ENCODE measurements at places on chromosomes 6 and 20.

DNA sequence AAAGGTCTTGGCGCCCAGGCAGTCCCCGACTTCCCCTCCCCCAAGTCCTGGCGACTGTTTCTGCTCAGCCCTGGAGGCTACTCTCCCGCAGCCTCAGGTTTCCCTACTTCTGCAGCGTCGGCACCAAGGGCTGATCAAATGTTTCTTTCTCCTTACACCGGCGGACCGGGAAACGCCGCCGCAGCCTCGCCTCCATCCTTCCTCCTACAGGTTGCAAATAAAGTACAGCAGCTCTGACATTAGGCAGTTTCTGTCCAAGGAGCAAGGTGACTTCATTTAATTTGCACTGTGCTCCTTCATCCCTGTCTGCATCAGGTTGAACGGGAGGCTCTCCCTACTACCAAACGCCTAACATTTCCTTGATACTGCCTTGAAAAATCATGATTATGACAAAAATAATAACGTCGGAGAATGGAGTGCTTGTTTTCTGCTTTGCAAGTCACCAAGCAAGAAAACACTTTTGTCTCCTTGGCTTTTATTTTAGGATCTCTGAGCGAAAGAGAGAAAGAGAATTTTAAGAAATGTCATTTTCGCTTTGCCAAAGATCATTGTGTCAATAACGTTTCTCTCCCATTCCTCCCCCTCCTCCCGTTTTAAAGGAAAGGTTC is 1.0 kb downstream of the CLIC5 start:
- no peak for DNase-seq

GRCh38 chr6:24643920-24644319 is 2.1 kb downstream of the KIAA0319 start:
- DNase-seq, result no peak

DNA sequence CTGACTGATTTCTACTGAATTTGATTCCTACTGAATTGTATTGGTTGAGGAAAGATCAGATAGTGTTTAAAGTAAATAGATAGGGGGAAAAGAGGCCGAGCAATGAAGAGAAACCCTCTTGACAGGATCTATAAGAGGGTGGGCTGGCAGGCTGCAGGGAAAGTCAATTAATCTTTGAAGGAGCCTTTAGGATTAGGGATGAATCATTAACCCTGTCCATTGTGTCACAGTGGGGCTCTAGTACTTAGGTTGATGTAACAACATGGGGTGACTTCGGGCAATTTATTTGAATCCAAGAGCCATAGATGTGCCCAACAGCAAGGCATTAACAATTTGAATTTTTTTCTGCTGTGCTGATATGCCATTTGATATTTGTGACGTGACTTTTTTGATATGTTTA is 7.5 kb downstream of the RFX6 start:
- DNase-seq, result no peak

- DNase-seq, result no peak
Measured at GRCh38 chr20:25496968-25497401, 88.3 kb downstream of the NINL start.

GRCh38 chr6:45387236-45387635 is 9.5 kb upstream of the SUPT3H start:
- no peak for DNase-seq
